ENCODE measurements at places on chromosomes 6 and 20.

GRCh38 chr6:115398607-115399006 is 662.1 kb downstream of the FRK start:
- no peak for ATAC-seq

GRCh38 chr6:20192625-20193024 is 19.6 kb downstream of the MBOAT1 start:
- ATAC-seq, result no peak

GRCh38 chr20:62126141-62126540 is 3.9 kb downstream of the LSM14B start:
- ATAC-seq, result no peak

GRCh38 chr6:48747471-48747870 is 636.5 kb upstream of the PTCHD4 start:
- ATAC-seq, result no peak

- no peak for ATAC-seq
These were observed 520.9 kb downstream of the CD83 start for GRCh38 chr6:14638435-14638905.

GRCh38 chr6:165599121-165599520 is 63.9 kb downstream of the PDE10A start:
- no peak for ATAC-seq

DNA sequence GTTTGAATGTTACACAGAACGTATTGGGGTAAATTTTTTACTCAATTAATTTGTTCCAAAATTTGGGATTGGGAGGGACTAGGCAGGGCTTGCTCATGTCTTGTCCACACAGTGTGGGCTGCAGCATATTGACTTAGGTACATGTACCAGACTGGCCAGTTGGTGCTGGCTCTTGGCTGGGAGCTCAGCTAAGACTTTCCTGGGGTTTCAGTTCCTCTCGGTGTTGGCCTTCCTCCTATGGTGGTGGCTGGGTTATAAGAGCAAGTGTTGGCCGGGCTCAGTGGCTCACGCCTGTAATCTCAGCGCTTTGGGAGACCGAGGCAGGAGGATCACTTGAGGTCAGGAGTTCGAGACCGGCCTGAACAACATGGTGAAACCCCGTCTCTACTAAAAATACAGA is 4.9 kb downstream of the CENPQ start:
- ATAC-seq, result no peak

GRCh38 chr6:97136626-97137358 is 146.2 kb downstream of the MMS22L start:
- ATAC-seq, result no peak

DNA sequence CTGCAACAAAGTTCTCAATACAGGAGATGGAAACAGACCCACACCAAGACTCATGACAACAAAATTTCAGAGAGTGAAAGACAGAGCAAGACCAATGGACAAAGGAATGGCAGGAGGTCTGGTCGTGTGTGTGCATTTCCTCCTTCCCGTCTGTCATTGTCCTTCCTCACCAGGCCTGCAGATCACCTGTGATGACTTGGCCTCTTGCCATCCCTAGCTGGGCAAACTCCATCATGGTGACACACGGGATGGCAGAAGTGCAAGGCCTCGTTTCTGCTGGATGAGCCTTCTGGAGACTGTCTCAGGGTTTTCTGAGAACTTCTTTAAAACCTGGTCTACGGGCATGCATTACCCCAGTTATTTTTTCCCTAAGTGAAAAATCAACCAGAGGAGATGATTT is 49.2 kb downstream of the RPP21 start:
- no peak for ATAC-seq

DNA sequence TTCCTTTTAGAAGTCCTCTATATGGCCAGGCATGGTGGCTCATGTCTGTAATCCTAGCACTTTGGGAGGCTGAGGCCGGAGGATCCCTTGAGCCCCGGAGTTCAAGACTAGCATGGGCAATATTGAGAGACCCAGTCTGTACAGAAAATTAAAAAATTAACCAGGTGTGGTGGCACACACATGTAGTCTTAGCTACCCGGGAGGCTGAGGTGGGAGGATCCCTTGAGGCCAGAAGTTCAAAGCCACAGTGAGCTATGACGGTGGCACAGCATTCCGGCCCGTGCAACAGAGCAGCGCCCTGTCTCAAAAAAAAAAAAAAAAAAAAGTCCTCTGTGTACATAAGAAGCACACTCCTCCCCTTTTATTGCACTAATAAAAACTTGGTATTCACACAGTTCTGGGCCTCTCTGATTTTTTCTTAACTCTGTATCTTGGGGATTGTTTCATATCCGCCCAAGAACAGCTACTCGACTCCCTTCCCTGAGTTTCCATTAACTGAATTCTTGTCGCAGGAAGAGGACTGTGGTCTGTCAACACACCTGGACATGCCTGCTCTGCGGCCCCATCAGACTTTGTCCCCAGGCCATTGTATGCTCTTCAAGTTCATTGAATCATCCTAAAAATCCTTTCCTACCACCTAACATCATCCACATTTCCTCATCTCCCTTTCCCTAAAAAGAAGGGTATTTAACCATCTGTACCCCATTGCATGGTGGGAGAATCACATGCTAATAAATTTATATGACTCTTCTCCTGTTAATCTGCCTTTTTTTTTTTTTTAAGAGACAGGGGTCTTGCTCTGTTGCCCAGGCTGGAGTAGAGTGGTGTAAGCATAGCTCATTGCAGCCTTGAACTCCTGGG is 25.9 kb upstream of the PPP1R3G start:
- ATAC-seq, result no peak

- no peak for ATAC-seq
These were observed 87.2 kb upstream of the ADTRP start for GRCh38 chr6:11865680-11866300.

DNA sequence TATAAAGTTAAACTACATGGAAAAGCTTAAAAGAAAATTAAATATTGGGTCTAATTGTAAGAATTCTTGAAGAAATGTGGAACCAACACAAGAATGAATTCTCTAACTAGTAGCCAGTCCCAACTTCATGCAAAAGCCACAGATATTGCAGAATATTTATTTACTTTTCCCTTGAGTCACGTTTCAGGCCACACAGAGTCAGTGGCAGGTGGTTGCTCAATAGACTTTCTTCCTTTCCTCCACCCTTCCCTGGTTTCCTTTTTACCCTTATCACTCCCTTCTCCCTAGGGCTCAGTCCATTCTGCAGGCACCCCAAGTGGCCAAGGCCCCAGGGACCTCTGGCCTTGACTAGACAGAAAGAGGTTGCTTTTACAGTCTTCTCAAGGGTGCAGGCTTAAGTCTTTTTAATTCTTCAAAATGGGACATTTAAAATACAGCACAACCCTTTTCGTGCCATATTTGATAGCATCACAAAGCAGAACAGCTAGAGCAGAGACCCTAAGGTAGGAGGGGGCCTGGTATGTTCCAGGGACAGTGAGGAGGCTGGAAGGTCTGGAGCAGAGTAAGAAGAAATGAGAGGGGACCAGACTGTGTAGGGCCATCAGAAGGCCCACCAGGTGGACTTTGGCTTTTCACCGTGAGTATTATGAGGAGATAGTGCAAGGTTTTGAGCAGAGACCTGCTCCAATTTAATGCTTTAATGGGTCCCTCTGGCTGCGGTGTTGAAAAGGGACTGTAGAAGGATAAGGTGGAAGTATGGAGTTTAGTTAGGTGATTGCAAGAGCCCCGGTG is 65.0 kb downstream of the HDDC2 start:
- peak; percentile 59 for ATAC-seq

DNA sequence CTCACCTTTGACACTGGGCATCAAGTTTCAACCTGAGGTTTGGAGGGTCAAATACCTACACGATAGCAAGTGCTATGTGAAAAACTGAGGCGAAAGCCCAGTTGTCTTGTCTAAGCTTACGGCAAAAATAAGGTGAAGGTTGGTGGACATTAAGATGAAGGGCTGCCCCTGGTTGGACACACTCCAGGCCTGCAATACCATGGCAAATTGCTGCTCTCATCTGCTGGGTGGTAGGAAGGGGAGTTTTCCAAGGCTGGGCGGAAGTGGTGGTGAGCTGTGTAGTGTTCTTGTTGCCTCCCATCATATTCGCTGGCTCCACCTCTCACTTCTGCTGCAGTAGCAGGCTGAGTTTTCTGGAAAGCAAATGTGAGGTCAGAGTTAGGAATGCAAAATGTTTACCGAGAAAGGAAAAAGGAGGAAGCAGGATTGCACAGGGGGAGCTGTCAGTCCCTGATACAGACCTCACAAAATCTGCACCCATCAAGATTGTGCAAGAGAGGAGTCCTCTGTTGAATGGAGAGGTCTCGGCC is 33.7 kb downstream of the SCP2D1 start:
- no peak for ATAC-seq

- ATAC-seq, result no peak
These were observed 61.2 kb downstream of the ZMYND8 start for GRCh38 chr20:47295129-47295813.

- no peak for ATAC-seq
These were observed 36.2 kb downstream of the SUN5 start for GRCh38 chr20:32967961-32968457.

GRCh38 chr6:7389162-7389450 is 436 bp downstream of the CAGE1 start:
- peak; percentile 79 for ATAC-seq

DNA sequence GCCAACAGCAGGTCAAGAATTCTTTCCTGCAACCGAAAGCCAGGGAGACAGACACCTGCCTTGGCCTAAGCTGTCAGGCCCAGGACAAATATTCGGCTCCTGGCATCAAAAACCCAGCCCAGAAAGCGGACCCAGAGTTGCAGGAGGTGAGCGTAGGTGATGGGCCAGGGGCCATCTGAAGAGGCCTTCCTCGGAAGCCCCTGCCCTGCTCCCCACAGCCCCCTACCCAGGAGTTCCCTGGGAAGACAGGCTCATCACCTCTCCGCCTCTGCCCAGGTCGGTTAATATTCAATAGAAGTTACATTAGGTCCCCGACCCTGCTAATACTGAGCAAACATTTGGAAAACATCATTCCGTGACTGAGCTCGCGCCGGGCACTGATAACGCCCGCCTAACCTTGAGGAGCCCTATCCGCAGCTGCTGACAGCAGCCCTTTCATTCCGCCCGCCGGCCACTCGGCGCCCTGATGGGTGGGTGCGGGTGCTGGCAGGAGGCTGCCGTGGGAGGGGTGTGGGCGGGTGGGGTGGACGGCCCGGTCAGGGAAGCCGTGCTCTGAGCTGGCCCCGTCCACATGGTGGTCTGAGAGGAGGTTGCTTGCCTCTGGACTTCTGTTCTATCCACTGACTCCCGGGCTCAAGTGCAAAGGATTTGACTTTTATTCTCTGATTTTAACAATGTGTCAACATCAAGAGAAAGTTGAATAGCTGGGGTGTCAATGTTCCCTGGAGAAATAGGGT is 55.7 kb downstream of the HNF4A start:
- no peak for ATAC-seq

- ATAC-seq, result peak; percentile 58
These were observed 105.5 kb upstream of the MYL9 start for GRCh38 chr20:36435592-36436541.

GRCh38 chr6:144767051-144767450 is 481.9 kb downstream of the UTRN start:
- ATAC-seq, result no peak

GRCh38 chr6:148629592-148630465 is 117.0 kb upstream of the UST start:
- ATAC-seq, result no peak

DNA sequence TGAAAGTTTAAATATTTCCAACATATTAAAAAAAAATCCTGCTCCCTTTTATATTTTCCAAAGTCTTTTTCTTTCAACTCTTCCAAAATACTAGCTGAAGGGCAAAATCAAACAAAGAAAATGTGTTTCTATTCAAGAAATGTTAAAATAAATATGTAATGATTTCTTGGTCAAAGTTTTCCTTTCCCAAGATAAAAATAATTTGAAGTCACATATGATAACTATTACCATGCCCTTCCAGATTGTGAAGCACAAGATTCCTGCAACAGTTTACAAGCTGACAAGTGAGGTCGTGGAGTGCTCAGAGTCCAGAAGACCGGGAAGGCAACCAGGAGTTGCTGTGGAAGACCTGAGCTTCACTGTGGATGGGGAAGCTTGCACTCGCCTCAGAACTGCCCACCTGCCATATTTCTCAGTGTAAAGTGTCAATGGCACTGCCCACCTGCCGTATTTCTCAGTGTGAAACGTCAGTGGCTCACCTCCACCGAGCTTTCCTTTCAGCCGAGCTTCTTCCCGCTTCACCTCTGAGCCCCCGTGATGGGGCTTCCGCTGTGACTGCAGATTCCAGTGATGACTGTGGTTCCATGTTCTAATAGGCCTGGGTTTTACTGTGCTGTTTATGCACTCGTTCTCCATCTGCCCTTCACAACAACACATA is 160.5 kb downstream of the THBS2 start:
- no peak for ATAC-seq

GRCh38 chr20:56223352-56223751 is 25.2 kb upstream of the MC3R start:
- peak; percentile 81 for ATAC-seq

DNA sequence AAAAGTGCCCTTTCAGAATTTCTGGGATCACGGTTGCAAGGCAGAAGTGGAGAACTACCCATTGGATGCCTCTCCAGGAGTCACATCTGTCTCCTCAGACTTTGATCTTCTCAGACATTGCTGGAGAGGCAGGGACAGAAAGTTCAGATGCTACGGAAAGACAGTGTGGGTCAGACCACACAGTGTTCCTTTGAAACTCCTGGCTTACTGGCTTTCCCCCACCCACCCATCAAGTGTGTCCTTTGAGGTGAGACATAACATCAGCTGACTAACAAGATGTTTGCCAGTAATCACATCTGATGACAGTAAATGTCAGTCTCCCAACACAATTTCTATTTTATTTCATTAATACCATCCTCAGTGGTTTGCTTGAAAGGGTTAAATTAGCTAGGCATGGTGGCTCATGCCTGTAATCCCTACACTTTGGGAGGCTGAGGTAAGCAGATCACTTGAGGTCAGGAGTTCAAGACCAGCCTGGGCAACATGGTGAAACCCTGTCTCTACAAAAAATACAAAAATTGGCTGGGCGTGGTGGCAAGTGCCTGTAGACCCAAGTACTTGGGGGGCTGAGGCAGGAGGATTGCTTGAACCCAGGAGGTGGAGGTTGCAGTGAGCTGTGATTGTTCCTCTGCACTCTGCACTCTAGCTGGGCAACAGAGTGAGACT is 67.2 kb upstream of the SNX9 start:
- no peak for ATAC-seq

GRCh38 chr20:910870-911770 is 5.0 kb downstream of the ANGPT4 start:
- no peak for ATAC-seq

DNA sequence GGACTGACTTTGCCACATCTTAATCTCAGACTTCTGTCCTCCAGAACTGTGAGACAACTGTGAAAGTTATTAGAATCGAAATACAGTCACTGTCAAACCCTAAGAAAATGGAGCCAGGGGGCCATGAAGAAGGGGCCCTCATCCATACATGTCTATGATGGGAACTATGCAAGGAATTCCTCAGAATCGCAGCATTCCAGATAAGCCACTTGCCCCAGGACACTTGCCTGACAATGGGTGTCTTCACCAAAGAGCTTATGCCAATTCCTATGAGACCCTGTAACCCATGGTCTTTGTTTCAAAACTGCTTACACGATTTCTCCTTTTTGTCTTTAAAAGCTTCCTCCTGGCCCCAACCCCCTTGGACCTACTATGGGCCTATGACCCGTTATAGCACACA is 90.4 kb upstream of the FOXP4 start:
- ATAC-seq, result no peak

All from esophagus mucosa (tissue), 1 donor.